ENCODE measurements at places on chromosomes 12 and 14.

- no peak for DNase-seq
These were observed 1.4 kb upstream of the FOXN3 start for GRCh38 chr14:89418452-89418851.

DNA sequence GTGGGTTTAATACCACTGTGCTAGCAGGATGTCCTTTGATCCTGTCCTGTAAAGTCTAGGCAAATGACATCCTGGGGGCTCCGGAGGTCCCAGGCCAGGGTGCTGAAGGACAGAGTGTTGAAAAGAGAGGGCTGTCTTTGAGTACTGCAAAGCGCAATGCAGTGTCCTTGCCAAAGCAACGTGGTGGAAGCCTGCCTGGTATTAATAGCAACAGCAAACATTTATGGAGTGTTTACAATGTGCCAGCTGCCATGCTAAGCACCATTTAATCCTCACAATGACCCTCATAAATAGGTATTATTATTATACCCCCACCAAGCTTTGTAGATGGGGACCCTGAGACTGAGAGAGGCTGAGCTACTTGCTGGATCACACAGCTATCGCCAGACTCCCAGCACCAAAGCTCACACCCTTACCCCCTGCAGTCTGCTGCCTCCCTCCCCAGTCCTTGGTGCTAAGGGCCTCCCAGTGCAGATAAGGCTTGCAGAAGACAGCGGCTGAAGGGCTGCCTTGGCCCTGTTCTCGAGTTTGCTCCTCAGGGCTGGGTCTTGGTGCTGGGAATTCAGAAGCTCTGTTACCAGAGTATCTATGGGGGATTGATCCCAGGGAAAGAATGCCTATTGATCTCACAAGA, 427.7 kb downstream of the FUT8 start:
- no peak for DNase-seq

GRCh38 chr14:104708606-104709268, 15.3 kb upstream of the ADSS1 start:
- DNase-seq: no peak

GRCh38 chr12:64893961-64894360, 69.5 kb downstream of the TBC1D30 start:
- DNase-seq: no peak

- no peak for DNase-seq
These were observed 132.8 kb downstream of the BCL11B start for GRCh38 chr14:99138999-99139865.

DNA sequence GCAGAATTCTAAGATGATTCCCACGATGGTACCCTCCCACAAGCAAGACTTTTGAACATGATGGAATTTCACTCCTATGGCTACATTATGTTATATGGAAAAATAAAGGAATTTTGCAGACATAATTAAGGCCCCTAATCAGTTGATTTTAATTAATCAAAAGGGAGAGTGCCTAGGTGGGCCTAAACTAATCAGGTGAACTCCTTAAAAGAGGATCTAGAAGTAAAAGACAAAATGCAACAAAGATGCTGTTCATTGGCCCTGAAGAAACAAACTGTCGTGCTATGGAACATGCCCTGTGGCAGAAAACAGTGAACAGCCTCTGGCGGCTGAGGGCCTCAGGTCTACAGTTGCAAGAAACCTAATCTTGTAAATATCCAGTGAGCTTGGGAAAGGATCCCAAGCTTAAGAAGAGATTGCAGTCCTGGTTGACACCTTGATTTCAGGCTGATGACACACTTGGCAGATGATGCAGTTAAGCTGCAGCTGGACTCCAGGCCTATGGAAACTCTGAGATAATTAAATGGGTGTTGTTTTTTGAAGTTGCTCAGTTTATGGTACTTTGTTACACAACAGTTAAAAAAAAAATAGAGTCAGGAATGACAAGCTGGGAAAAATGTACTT, 13.8 kb downstream of the TMCC3 start:
- no peak for DNase-seq

GRCh38 chr14:54038724-54039123, 82.1 kb upstream of the BMP4 start:
- DNase-seq: no peak

DNA sequence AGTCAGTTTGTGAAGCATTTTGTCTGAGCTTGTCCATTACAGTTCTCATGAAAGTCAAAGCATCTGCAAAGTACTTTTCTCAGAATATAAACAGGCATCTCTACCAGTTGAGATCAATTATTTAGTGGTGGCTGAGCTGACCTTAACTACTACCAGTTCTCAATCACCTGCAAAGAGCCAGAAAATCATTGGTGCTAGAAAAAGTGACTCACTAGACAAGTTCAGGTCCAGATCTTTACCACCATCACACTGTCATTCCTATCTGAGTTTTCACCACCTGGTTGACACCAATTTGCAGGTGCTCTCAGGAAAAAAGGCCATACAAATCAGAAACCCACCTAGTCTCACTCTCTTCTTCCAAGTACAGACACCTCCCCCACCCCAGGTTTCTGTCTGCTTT, 33.3 kb downstream of the ITPR2 start:
- no peak for DNase-seq

GRCh38 chr12:53179687-53180219, 769 bp upstream of the ZNF740 start:
- no peak for DNase-seq

DNA sequence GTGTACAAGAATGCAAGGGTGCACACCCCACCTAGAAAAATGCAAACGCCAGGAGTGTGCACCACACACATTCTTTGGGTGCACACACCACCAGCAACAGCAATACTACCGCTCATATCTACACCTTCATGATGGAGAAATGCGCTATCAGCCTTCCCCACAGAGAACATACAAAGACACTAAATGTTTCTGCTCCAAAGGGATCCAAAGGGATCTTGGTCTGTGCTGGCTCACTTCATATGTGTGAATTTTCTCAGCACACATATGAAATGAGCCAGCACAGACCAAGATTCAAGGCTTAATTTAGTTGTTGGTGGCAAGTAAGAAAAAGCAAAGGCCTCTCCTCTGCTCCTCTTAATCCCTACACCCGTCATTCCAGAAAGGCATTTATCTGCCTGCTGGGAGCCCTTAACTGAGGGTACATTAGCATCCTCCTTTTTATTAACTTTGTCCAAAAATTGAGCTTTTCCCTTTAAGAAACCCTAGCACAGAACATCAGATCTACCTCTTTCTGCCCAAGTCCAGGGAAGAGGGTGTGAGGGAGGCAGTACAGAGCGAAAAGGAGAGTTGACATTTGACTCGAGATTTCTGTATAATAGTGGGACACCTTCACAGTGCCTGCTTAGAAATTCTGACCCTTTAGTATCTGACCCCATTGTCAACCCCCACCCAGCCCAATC, 8.3 kb downstream of the BMP4 start:
- DNase-seq: no peak

DNA sequence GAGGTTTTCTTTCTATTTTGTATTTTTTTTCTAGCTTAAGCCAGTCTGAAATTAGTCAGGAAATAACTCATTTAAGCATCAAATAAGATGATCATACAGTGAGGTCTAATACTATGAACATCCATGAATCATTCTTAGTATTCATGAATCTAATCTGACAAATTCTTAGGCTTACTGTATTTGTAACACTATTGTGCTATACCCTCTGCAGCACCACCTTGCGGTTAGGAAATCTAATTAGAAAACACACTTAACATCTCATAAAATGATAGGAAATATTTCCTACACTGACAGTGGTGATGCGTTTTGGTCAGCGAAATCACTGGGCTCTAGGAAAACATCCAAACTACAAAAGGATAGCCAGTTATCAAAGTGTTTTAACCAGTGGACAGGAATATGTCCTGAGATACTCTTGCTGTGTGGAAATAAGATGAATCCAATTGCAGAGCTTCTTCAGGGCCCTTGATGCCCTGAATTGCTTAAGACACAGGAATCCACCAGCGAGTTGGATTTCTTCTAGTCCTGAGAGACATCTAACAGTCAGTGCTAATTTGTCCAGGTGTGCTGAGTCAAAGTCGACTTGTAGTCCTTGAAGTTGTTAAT, 109.3 kb upstream of the MYF6 start:
- DNase-seq: no peak

- DNase-seq: no peak
These were observed 53.4 kb downstream of the FLRT2 start for GRCh38 chr14:85583380-85583779.

DNA sequence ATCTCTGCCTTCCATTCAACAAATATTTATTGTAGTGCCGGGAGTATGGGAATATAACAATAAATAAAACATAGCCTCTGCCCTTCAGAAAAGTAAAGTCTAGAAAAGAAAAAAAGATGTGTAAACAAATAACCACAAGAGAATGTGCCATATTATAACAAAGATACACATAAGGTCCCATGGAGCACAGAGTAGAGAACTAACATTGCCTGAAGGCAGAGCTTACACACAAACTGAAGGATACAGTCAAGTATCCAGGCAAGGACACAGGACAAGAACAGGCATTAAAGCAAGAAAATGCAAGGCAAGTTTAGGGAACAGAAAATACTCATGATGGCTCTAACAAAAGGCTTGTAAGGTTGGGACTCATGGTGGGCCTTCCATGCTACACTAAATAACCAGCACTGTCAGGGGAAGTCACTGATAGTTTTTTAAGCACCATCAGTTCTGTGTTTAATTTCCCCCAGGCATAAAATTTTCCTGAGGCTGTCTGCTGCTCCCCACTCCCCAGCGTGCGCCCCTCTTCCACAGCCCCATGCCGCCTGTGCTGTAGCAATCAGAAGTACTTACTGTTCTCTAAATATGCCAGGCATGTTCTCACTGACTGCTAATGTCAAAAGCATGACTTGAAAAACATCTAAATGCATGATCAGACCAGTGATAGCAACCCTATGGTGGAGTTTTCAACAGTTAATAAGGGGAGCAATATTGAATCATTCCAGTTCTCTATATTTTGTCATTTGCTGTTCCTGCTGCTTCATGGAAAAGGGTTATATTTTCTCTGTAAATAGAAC, 77.8 kb downstream of the ANKS1B start:
- DNase-seq: no peak

DNA sequence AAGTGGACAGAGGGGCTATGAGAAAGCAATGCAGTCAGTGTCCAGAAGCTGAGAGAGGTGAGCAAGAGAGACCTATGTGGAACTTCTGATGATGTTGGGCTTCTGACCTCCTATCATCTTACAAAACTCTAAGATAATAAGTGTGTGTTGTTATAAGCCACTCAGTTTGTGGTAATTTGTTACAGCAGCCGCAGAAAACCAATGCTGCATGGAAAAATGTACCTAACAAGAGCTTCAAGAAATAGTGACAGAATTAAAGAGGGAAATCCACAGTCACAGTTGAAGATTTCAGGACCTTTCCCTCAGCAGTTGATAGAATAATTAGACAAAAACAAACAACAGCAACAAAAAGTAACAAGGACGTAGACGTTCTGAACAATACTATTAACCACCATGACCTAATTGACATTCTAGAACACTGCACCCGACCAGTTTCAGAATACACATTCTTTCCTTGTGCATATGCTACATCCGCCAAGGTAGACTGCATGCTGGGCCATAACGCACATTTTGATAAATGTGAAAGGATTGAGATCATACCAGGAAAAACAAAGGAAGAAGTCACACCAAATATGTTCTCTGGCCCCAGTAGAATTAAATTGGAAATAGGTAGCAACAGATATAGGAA, 1.8 kb upstream of the EVL start:
- DNase-seq: no peak

GRCh38 chr14:64573109-64573508, 23.3 kb downstream of the PPP1R36 start:
- DNase-seq: no peak

DNA sequence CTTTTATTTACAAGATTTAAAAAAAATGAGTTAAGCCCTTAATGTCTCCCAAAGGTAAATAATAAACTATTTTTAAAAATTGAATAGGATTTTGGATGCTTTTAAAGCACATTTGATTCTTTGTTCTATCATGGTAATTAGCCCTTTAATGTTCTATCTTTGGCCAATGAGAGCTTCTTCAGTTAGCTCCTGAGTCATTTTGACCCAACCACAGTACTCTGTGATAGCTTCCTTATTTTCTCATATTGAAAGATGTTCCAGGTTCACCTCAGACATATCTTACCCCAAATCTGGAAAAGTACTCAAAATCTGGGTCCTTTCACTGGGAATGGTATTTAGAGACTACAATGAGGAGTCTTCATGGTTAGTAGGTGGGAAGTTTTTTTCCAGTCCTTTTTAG, 98.0 kb downstream of the MYRFL start:
- no peak for DNase-seq

- no peak for DNase-seq
These were observed 10.5 kb downstream of the CINP start for GRCh38 chr14:102352213-102352612.

DNA sequence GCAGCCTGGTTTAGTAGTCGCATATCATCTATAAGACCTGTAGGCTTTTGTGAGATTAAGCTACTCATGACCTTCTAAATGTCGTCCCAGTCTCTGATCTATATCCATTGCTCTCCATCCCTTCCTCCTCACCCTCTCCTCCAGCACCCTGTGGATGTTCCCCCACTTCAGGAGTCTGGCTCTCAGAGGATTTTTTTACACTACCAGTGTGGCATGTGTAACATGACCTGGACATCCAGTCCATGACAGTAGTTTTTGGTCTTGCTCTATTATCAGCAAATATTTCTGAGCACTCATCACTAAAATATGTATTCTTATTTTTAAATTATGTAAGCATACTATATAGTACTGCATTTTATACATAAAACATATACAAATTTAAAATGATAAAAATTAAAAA, 142.1 kb downstream of the DYRK2 start:
- DNase-seq: no peak

DNA sequence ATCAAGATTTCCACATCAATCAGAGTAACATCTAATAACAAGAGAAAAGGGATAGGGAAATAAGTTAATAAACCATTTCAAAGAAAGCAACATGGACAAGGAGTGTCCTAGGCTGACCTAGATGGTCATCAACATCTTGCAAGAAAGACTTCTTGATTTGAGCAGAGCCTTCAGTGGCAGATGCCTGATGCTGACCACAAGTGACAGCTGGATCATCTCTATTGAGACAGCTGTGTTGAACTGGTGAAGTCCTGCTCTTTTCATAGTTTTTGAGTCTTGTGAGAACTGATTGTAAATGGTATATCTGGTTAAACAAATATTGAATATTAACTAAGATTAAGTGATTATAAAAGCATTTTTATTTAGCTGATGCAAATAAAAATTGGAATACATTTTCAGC, 1083.6 kb upstream of the LRFN5 start:
- no peak for DNase-seq

GRCh38 chr12:131005161-131006035, 51.7 kb downstream of the ADGRD1 start:
- DNase-seq: no peak

GRCh38 chr14:33505963-33506329, 444.9 kb downstream of the EGLN3 start:
- DNase-seq: no peak
